Lung microvascular endothelial cell (primary cell): ENCODE measurements at places on chromosomes 5 and 9. TPM values are rescaled to one million over a fixed set of nuclear protein-coding genes. Genes with fewer than 3 reads are reported as not detected.

The C6 gene
- total RNA-seq = not detected in 2 replicates

The PCDHA7 gene
- total RNA-seq = 0.20 and 0.22 TPM in 2 replicates

The CNTNAP3 gene
- 39.2 and 80.0 TPM in 2 replicates for total RNA-seq

The ARRDC1 gene
- 19.4 and 28.0 TPM in 2 replicates for total RNA-seq

The TMEM171 gene
- total RNA-seq = 0.40 and 1.1 TPM in 2 replicates
